ENCODE measurements at places on chromosomes 3 and 15.

DNA sequence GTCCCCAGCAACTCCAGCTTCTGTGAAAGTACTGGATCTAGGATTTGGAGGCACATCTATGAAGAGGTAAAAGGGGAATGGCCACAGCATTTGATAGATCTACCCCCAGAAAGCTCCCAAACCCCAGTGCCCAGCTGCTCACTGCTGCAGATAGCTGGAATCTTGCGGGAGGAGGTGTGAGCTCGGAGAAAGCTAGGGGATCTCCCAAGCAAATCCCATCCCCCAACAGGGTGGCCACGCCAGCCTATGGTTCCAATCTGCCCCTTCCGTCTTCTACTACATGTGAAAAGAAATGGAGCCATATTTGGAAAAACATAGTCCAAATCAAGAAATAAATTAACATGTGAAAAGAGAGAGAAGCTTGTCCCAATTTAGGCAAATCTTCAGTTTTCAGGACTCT lies 42.0 kb downstream of the SEMA5B start:
- DNase-seq, result no peak

GRCh38 chr15:65146438-65146837 lies 12.8 kb upstream of the PDCD7 start:
- no peak for DNase-seq

GRCh38 chr3:134445636-134446035 lies 40.1 kb downstream of the ANAPC13 start:
- DNase-seq, result peak; percentile 84

- DNase-seq, result peak; percentile 63
Measured at GRCh38 chr3:170421111-170421641, 2.5 kb downstream of the CLDN11 start.
